ENCODE measurements at places on chromosomes 16 and 17.

DNA sequence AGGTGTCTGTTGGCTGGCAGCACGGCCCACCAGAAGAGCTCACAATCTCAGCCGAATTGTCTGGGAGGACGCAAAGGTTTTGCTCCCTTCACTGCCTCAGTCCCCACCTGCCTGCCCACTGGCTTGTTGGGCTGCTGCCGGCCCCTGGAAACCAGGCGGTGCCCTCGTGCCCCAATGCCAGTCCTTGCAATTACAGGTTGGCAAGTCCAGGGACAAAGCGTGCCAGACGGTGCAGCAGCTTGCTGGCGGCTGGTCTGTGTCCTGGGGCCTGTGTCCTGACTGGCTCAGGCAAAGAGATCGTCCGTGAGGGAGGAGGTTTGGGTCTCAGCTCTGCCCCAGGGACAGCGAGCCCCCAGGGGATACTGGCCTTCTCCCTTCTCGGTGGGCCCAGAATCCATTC lies 24.6 kb upstream of the SPNS2 start:
- no peak for DNase-seq

DNA sequence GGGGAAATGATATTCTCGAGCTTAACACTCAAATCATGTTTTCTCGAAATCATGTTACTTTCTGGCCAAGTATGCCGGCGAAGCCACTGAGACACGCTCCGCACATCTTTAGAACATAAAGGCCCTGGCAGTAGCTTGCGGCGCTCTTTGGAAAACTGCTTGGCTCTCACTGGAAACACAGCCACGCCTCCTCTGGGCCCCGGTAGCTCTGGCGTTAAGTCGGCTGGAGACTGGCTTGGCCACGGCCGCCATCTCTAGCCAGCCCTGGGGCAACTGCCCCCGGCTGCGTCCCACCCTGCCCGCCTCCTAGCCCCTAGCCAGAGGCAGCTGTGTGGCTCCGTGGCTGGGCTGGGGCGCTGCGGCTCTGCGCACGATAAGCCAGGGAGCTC lies 9.2 kb upstream of the BAIAP2 start:
- DNase-seq = no peak

GRCh38 chr17:74539281-74539820 lies 6.6 kb downstream of the CD300C start:
- DNase-seq = no peak

DNA sequence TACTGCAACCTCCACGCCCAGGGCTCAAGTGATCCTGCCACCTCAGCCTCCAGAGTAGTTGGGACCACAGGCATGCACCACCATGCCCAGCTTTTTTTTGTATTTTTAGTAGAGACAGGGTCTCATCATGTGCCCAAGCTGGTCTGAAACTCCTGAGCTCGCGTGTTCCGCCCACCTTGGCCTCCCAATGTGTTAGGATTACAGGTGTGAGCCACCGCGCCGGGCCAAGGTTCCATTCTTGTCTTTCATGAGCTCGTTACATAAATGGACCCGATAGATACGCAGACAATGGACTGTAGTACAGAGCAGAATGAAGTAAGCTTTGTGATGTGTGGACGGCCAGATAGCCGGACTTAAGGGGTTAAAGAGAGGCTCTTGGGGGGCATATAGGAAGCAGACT lies 19.3 kb downstream of the UBN1 start:
- no peak for DNase-seq

- no peak for DNase-seq
Measured at GRCh38 chr17:76139801-76140660, 1.0 kb downstream of the FOXJ1 start.

DNA sequence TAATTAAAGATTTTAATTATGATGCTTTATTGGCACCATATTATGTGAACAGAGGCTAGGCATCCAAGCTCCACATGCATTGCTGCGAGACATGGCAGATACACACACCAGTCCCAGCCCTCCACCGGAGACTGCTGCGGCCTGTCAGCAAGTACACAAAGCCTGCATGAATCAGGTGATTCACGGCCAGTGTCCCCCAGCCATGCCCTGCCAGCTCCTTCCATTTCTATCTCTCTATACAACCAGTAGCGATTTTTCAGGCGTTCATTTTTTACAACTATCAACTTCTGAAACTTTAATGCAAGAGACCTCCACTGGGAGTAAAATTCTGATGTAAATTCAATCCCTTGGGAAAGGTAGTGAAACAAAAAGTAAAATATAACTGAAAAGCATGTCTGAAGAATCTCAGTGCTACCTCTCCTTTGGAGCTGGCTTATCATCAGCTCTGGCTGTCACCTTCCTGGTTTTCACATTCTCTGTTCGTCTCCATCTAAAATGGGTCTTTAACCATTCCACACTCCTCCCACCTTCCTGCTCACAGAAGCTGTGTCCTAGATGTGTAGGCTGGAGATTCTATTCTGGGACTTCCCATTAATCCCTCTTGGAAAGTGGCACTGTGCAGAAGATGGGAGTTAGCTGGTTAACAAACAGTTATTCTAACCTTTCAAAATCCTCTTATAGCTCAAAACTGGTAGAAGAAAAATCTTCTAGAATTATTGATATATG lies 32.2 kb downstream of the HS3ST3A1 start:
- DNase-seq = peak; percentile 82
